T-cell (primary cell): ENCODE measurements at places on chromosomes 11 and 22.

GRCh38 chr11:96125400-96125799 is 201.5 kb upstream of the MTMR2 start:
- no peak for DNase-seq

GRCh38 chr11:122521626-122522025 is 133.9 kb upstream of the UBASH3B start:
- no peak for DNase-seq

GRCh38 chr11:117946156-117946841 is 17.1 kb upstream of the TMPRSS13 start:
- DNase-seq, result no peak

GRCh38 chr22:19176732-19177131 is 1.8 kb downstream of the SLC25A1 start:
- DNase-seq, result no peak

GRCh38 chr11:100734743-100735527 is 47.8 kb downstream of the ARHGAP42 start:
- DNase-seq, result no peak

DNA sequence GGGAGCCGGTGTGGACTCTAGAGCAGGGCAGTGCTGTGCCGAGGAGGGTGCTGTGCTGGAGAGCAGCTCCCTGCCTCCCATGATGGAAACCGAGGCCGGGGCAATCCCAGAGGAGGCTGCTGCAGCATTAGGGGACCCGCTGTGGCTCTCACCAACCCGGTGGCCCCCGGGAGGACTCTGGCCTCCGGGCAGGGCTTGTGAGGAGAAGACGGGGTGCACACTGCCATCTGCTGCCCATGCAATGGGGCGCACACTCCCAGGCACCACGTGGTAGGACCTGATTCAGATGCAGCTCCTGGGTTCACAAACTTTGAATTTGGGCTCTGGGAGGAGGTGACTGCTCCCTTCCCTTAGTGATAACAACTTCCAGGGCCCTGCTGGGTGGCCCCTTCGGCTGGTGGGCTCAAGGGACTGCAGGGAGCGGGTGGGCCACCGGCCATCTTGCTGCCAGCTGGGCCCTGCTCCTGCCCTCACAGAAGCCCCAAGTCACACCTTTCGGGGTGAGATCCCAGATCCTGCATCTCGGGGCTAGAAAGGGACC is 93.8 kb upstream of the FGF3 start:
- DNase-seq, result no peak

GRCh38 chr11:129937592-129938238 is 42.3 kb upstream of the NFRKB start:
- no peak for DNase-seq

DNA sequence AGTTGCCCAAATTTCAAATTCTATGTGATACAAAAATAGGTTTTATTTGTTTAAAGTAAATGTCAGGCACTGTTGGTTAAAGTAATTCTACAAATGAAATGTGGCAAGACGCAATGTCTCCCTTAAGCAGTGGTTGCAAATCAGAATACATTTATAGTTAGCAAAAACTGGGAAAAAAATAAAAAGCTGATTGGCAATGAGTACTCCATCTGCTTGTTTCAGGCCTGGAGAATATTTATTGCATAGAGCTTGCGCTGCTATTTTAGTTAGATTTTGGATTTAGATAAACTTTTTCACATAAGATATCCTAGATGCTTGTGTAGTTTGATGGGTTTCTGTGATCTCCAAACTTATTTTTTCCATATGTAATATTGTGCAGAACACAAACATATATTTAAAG is 224.0 kb upstream of the MPPED2 start:
- no peak for DNase-seq

- DNase-seq, result no peak
These were observed 47.6 kb upstream of the PPARA start for GRCh38 chr22:46102752-46103151.

- DNase-seq, result no peak
These were observed 82.6 kb downstream of the CYP2R1 start for GRCh38 chr11:14809466-14809865.

DNA sequence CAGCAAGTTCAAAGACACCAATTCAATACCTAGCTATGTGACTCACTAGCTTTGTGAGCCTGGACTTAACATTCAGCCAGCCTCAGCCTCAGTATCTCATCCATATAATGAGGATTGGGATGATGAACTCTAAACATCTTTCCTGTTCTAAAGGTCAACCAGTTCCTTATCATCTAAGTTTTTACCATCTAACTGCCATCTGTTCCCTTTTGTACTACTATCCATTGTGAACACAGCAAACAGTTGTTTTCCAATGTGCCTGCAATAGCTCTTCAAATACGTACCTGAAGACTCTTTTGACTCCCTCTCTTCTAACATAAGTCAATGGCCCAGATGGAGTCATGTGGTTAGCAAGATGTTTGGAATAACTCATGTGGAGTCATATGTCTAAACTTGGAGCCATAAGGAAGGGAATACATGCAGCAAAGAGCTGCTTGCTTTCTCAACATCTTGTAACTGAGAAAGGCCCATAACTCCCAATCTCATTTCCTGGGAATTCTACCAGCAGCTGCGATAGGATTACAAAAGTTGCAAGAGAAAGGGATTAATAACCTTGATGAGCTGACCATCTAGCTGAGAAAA is 19.4 kb downstream of the SYTL2 start:
- no peak for DNase-seq

DNA sequence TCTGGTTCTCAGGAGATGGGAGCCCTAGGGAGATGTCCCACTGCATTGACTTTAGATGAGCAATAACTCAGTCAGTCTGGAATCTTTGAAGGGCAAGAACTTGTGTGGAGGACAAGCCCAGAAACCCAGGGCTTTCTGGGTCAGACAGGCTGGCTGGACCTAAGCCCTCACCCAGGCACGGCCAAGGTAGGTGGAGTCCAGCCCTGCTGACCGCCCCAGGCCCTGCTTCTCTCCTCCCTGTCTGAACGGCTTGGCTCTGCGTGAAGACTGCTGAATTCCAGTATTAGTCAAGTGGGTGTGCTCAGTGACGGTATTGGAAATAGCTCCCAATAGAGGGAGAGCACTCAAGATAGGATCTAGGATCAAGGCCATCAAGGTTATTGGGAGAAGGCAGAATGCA is 6.1 kb downstream of the CXCR5 start:
- DNase-seq, result no peak

DNA sequence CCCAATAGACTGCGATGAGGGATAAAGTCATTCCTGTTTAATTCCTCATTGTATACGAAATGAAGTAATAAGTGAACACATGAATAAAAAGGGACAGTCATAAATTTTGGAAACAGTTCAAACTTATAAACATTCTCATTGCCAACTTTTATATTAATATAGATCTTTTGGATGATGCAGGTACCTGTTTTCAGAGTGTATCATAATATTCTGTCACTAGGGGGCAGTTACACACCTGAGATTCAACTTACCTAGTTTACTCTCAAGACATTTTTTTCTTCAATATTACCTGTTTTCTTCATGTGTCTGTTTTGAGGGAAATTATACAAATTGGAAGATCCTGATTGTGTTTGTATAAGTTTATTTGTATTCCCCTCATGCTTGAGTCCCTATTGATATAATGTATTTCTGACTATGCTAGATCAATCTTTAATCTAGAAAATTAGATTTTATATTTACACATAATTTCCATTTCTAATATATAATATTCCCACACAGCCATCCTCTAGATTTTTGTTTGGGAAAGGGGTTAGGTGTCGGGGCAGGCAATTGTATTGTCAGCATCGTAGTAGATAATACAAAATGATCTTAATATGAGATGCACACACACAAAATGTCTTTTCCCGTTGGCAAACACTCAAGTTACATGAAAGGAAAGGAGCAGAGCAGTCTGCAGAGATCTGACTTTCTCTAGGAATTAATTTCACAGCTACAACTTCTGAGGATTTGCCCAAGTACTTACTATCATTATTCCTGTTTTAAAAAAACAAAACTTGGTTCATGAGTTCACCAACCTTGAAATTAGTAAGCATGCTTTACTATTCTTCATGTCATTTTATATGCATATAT is 18.4 kb downstream of the FDX1 start:
- no peak for DNase-seq

GRCh38 chr11:21561581-21561980 is 631.3 kb upstream of the ANO5 start:
- no peak for DNase-seq

DNA sequence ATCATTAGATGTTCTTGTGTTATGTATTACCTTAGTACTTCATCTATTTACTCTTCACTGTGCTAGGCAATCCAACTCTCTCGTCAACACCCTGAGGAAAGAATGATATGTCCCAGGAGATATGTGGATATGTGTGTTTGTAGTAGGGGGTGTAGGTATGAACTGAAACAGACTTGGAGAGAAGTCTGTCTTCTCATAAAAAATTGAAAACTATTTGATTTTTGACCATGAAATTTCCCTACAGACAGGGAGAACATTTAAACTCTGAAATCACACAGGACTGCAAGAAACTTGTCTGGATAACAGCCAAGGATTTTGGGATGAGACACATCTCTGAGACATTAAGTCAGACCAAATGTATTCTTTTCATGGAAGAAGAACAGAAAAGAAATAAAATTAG is 967.0 kb upstream of the FAT3 start:
- no peak for DNase-seq

DNA sequence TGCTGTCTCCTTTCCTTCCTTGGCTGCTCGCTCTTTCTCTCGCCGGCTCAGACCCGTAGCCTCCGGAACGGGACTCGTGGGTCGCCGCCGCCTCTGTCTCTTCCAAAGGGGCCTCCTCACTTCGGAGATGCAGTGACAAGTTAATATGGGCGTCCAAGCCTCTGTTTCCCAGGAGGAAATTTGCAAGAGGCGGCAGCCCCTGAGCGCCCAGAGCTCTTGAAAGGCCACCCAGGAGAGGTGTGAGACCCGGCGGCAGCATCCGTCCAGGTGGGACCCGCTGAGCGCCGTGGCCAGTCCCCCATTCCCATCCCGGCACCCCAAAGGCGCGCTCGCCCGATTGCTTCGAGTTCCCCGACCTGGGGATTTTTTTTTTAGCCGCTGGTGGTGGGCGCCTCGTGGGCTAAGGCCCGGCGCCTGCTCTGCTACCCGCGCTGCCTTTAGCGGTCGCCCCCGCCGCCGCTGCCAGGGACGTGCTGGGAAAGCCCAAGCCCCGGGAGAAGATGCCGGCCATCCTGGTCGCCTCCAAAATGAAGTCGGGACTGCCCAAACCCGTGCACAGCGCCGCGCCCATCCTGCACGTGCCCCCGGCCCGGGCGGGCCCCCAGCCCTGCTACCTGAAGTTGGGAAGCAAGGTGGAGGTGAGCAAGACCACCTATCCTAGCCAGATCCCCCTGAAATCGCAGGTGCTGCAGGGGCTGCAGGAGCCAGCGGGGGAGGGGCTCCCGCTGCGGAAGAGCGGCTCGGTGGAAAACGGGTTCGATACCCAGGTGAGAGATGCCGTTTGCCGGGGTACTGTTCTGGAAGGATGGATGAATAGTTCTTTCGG is 772 bp downstream of the NAV2 start:
- DNase-seq, result no peak

DNA sequence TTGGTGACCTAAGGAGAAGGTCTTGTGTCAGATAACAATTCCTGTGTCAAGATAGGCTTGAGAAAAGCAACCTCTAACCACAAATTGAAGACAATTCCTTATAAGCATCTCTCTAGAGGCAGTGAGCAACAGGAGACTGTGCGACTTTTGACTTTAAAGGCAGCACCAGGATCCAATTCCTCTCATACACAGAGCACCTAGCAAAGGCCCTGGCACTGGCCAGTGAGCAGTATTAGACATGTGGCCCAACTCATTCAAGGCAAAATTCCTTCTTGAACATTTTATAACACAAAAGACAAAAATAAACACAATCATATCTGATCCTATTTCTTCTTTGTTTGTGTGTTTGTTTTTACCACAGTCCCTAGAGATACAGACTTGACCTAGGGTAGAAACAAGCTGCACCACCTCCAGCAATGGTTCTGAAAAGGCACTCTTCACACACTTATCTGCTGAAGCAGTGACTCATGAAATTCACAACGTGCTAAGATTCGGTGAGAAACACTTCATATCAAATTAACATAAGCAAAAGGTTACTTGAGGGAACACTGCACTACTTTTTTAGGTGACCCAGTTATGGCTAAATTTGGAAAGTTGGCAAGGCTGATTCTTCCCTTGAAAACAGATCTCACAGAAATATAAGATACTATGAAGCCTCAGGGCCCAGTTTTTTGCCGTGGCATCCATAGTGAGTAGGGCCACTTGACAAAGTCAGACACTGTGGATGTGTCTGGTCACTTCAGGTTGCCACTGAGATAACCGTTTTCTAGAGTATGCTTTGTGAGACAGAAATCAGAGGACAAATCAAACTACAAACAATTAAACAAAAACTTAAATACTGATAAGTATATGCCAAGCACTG is 1018.9 kb downstream of the DLG2 start:
- no peak for DNase-seq

DNA sequence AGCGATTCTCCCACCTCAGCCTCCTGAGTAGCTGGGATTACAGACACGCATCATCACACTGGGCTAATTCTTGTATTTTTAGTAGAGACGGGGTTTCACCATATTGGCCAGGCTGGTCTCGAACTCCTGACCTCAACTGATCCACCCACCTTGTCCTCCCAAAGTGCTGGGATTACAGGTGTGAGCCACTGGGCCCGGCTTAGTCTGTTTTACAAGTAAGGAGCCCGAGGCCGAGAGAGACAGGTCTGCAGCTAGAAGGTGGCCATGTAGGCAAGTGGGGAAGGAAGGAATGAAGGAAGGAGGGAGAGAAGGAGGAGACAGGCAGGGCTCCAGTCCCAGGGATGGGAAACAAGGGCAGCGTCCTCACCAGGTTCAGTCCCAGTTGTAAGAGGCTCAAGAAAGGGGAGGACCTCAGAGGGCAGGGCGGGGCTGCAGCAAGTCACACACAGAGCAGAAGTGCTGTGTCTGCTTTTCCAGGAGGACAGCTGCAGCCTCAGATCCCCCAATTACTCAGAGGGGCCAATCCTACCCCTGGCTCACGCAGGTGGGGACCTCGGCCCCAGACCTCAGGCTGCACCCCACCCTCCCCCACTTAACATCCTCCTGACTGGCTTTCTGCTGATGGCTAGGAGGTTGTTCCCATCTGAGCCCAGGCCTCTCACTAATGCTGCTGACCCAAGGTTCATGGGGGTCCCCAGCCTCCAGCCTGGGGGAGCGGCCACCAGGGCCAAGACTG is 53.8 kb upstream of the PRR5 start:
- no peak for DNase-seq

DNA sequence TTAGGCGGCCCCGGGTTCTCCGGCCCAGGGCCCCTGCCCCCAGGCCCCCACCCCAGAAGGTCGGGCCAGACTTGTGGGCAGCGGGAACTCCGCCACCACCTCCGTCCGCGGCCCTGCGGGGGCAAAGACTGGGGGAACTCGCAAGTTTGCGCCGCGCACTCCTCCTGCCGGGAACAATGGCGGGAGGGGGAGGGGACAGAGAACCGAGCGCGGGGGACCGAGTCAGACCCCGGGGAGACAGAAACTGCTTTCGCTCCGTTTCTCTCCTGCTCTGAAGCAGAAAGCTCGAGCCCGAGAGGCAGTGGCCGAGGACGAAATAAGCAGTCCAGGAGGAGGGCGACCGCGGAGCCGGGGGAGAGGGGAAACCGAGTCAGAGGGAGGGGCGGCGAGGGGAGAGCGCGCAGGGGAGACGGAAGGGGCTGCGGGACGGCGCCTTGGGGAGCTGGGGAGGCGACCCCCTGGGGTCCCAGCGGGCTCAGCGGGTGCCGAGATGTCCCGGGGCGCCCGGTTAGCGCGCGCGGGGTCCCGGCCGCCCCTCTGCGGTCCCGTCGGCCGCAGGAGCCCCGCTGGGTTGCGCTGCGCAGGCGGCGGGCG is 555 bp downstream of the TP53I11 start:
- DNase-seq, result peak; percentile 11
